ENCODE measurements at places on chromosomes 11 and 22.

GRCh38 chr11:106724293-106724892 lies 293.9 kb downstream of the GUCY1A2 start:
- no peak for DNase-seq

GRCh38 chr11:69718147-69718546 lies 14.3 kb upstream of the FGF19 start:
- DNase-seq = no peak

DNA sequence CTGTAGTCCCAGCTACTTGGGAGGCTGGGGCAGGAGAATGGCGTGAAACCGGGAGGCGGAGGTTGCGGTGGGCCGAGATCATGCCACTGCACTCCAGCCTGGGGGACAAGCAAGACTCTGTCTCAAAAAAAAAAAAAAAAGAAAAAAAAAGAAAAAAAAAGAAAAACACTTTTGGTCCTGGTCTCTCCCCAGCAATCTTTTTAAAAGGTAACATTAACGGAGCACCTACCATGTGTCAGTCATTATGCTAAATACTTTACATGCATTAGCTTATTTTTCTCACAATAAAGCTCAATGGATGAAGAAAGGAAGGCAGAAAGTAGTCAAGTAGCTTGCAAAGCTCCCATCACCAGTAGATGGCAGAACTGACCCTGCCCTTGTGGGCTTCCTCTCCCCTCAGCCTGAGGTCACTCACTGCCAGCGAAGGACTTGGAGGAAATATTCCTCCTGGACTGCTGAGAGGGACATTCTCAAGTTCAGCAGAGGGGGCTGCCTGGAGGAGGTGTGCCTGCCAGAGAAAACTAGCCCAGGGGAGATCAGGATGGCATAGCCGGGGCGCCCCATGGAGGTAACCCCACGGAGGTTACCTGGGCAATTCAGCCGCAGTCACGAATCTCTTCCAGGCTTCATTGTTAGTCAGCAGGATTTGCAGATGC lies 15.5 kb downstream of the APOL3 start:
- DNase-seq = no peak

DNA sequence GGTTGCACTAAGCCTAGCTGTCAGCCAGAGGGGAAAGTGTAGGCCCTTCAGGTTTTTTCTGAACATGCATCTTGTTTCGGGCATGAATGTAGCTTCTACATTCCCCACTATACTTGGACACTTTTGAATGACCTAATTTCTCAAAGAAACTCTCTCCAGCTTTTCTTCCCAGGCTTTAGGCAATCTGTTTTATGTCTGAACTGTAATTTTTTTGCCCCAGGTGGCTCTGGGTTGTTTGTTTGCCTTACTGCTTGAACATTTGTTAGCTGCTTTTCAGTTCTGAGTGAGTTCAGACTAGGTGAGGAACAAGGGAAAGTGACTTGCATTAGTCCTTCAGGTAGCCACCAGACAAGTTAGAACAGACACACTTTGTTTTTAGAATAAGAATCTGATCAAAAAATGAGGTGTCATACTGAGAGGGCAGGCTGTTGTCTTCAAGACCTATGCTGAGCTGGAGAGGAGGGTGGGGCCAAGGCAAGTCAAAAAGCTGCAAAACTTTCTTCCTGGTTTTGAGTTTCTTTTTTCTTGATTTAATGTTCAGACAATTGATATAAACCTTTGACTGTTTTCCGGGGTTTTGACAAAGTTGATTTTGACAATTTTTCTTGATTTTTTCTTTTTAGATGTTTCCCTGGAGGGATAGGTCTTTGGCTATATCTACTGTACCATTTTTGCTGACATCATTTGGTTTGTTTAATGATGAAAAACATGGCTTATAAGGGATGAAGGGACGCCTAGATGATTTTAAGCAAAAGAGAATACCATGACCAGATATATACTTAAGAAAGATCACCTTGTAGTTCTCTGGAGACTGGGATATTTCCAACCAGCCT lies 182.8 kb downstream of the WNT11 start:
- DNase-seq = no peak

DNA sequence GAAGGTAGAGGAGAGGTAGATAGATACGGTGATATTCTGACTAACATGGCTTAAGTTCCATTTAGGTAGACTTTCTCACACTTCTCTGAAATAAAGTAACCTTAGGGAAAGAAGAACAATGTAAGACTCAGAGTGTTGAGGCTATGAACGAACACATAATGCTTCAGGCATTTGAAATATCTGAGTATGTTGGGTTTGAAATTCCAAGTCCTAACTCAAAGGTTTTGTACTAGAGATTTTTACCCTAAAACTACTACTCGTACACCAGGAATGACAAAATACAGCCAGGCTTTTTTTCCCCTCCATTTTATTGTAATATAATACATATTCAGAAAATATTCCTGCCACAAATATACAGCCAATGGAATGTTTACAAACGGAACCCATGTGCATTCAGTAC lies 592.6 kb downstream of the ETS1 start:
- no peak for DNase-seq

DNA sequence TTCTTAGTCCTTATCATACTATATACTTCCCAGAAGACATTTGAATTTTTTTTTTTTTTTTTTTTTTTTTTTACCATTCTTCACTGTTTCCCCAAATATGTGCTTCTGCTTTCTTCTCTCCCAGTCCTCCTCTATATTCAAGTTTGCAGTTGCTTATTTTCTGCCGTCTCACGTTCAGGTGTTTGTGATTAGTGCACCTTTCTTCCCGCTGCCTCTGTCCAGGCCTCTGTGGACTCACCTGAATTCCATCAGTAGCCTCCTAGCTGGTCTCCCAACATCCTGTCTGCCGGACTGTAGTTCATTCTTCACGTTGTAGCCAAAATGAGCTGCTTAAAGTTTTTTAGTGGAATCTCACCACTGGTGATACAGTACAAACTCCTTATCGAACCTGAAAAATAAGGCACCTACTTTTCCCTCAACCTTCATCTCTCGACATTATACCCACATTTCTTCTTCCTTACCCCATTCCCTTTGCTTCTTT lies 795 bp upstream of the MSANTD4 start:
- DNase-seq = no peak

DNA sequence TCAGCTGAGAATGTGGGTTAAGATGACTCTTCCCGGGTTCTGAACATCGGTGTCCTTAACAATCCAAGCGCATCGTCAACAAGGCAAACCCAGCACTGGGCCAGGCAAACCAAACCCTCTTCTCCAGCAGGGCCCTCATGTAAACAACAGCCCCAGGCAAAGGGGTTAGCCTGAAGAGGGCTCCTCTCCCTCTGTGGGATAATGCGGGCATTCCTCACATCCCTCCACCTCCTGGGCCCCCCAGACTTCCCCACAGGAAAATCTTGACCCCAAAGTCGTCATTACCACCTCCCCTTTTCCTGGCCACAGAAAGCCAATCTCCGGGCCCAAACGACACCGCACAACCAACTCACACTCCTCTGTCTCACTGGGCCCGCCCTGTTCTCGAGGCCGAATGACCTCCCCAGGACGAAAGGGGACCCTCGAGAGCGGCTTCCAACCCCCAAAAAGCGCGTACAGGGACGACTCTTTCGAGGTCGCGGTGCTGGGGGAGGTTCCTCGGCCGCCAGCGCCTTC lies 566 bp downstream of the DDB1 start:
- DNase-seq = no peak

- DNase-seq = no peak
These were observed 10.9 kb downstream of the PDGFB start for GRCh38 chr22:39233710-39234471.

GRCh38 chr11:117839380-117839881 lies 14.9 kb upstream of the FXYD2 start:
- DNase-seq = no peak

- no peak for DNase-seq
These were observed 1.6 kb downstream of the OR10A2 start for GRCh38 chr11:6864438-6864837.

GRCh38 chr11:36500315-36500721 lies 9.8 kb downstream of the TRAF6 start:
- DNase-seq = no peak

Measured in stimulated activated CD8-positive, alpha-beta memory T cell treated with anti-CD3 and anti-CD28 coated beads, Interleukin-15, amount 100 ng/mL, for 1 hour (primary cell).